GM04503 (cell line): ENCODE measurements at places on chromosomes 16 and 17.

DNA sequence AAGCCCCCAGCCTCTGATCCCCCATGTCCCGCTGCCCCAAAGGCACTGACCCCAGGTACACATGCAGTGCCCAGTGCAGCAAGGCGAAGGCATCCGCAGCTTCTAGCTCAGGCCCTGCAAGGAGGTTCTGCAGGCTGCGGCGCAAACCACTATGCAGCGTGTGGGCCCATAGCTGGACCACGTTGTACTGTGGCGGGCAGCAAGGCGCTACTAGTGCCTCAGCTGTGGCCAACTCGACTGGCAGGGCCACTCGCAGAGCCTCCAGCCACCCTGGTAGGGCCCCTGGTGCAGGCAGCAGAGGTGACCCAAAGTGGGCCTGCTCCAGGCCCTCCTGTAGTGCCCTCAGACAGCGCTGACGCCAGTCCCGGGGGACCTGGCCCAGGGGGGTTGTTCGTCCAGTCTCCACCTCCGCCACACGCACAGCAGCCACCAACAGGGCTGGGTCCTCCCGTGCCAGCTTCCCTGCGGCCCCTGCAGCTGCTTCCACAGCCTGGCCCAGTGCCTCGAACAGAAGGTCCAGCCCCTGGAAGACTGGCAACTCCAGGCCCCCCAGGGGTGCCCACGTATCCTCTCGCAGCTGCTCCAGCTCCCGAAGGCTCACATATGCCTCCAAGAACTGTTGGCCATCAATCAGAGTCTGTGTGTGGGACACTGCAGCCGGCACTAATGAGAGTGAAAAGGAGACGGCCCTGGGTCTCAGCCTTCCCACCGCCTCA, 2.6 kb downstream of the EXOC3L1 start:
- DNase-seq, result no peak

DNA sequence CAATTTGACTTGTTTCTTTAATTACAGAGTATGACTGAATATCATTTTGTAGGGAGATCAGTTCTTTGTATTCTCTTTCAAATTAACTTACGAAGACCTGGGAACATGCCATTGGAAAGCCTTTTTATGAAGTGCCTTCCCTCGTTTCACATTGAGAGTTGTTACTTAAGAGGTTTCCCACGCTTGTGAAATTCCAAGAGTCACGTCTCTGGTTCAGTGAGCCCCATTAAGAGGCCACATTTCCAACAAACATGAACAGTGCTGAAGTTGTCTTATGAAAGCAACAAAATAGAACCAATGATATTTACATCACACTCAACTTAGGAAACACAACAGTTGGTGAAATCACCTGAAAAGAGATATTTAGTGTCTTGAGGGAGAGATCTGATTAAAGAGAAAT, 334.1 kb downstream of the TOX3 start:
- no peak for DNase-seq

DNA sequence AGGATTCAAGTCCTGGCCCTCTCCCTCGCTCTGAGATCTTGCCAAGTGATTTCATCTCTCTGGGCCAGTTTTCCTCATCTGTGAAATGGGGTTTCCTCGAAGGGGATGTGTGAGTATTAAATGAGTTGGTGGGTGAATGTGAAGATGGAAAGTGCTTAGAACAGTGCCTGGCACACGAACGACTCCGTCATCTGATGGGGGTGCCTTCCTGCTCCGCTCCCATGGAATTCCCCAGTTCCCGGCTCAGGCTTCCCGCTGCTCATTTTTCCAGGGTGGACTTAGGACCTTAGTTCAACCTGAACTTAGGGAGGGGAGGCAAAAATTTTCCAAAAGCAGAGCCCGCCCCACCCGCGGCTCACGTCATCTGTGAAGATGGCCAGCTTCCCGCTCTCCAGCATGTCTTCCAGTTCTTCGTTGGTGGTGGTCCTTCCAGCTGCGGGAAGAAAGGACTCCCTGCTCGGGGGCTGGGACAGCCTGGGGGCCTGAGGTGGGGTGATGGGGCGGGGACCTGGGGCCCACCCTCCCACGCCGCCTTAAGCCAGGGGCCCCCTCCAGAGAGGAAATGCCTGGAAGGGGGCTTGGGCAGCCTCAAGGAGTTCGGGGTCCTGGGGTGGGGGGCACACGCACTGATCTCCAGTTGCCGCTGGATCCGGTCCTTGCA, 11.4 kb downstream of the HSD3B7 start:
- DNase-seq, result no peak

DNA sequence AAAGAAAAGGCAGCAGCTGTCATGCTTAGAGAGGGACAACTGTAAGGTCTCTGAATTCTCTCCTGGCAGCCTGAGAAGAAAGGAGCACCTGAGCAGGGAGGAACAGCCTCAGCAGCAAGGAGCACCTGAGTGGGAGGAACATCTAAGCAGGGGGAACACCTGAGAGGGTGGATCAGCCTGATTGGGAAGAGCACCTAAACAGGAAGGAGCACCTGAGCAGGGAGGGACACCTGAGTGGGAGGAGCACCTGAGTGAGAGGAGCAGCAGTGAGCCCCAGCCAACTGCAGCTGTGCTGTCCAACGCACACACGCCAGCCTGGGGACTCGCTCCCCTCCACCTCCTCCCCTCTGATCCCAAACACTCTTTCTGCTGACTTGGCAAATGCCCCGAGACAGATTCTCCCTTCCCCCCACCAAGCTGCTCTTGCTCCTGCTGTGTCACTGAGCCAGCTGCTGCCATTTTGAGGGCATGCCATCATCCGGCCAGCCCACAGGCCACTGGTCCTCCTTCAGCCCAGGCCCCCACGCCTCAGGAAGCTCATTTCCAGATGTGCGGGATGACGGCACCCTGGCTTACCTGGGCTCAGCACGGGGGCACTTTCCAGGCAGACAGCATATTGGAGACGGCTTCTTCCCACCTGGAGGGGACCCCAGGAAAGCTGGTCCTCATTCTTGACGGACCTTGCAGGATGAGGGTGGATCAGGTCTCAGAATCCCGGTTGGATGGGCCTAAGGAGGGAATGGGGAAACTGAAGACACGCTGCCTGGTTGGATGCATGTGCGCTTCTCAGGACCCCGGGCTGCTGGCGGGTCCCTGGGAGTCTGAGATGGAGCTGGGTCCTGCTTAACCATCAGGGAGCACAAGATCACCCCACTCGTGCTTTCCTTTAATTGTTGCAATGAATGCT, 57.7 kb upstream of the RBFOX3 start:
- no peak for DNase-seq

GRCh38 chr17:4604111-4604644, 19.8 kb downstream of the SMTNL2 start:
- no peak for DNase-seq

DNA sequence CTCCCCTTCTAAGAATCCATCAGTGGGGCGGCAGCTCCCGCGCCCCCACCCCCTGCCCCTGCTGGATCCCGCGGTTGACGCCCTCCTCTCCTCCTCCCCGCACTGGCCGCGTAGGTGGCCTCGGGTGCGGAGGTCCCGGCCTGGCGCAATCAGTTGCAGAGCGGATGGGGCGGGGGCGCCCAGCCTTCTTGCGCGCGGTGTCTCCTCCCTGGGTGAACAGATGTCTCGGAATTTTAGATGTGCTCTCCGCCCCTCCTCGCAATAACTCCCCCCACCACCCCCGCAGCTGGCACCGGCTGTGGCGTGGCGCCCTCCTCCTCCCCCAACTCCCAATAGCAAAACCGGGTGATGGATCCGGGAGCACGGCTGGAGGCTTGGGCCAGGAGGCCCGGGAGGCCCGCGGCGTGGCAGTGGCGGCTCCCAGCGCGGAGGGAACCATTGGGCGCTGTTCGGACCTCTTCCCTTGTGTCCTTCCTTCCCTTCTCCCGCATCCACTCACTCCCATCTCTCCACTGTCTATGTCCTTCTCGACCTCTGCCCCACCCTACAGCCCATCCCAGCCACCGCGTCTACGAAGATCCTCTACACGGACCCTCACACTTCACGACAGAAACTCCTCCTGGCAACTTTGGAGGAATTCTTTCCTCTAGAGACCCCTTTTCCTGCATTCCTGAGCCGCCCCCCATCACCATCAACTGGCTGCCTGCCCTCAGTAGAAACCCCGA, 11.0 kb downstream of the NEUROD2 start:
- DNase-seq, result no peak

GRCh38 chr17:57213180-57213825, 43.0 kb upstream of the MSI2 start:
- DNase-seq, result no peak

DNA sequence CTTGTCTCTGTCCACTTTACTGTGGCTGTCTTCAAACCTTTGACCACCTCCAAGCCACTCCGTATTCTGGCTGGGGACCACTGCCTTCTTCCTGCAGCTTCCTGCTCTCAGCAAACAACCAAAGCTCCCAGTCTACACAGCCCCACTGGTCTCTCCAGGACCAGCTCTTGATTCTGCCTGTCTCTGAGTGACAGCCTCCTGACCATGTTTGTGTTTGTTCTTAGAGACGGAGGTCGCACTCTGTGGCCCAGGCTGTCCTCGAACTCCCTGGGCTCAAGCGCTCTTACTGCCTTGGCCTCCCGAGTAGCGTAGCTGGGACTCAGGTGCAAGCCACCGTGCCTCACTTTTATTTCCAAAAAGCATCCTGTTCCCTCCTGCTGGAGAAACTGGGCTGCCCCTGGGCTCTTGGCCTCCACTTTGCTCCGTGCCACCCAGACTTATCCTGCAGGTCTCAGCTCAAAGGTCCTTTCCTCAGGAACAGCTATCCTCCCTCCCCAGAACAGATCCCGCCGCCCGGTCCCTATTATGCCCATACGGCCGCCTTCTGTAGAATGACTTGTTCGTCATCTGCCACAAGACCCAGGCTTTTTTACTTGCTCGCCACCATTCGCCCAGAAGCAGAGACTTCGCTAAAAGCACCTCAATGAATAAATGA, 9.1 kb downstream of the MNT start:
- no peak for DNase-seq

DNA sequence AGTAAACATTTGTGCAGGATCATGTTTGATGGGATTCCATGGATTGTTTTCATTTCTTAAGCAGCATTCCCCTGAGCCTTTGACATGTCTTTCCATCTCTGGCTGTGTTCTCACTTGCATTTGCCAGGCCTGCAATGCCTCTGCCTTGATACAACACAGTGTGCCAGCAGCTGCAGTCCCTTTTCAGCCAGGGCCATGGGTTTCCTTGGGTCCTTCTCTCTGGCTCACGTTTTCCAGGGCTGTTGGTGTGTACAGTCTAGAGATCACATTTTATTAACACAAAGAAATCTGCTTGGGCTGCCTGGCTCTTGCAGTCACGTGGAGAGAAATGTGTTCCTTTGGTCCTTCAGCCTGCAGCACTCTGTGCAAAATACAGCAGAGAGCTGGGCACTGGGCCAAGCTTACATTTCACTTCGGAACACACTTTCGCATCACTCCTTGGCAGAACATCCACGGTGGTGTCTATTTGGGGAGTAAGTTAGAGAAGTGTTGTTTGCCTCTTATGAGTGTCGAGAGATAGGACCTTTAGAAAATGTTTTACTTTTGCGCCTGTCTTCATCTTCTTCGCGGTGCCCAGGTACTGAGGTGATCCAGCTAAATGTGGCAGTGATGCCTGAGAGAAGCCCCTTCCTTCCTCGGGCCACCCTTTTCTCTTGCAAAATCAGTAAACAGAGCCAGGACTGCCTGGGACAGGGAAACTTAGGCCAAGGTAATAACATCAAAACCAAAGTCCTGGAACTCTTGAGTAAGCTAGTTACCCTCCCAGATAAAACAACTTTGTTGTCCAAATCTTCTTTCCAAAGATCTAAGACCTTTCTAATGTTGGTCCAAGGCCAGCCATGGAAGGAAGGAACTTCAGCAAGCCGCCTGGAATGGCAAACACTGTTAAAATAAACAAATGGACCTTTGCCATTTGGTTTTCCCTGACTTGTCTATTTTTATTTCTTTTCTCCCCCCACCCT, 20.9 kb downstream of the HLF start:
- no peak for DNase-seq

DNA sequence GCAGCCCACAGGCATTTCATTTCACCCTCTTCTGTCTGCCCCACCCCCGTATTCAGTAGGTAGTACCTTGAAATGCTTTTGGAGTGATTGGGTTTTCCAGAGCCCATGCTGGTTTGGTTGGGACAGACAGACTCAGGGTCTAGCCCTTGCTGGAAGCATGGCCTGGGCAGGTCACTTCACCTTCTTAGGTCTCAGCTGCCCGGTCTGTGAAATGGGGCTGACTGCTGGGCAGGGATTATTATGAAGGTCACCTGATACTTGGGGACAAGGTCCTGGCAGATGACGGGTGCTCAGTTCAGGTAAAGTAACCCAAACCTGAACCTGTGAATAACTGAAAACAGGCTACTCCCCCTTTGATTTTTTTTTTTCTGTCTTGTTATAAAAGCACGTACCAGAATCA, 116.0 kb downstream of the CLEC16A start:
- no peak for DNase-seq

GRCh38 chr17:79980246-79981043, 55.2 kb downstream of the TBC1D16 start:
- DNase-seq, result no peak

DNA sequence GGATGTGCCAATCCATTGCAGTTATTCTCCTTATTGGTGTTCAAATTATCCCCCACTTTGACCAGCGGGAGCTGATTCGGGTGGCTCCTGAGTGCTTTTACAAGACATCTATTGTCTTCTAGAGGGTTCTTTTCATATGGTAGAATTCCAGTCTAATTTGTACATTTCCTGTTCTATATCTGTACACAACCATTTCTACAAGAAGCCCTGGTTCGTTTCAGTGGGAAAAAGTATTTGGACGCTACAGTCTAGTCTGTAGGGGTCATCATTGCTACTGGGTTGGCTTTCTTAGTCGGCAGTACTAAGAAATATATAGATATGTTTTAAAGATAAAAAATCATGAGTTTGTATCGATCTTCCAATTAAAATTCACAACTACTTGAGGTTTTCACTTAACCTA, 262.6 kb downstream of the MAP2K6 start:
- DNase-seq, result no peak

- no peak for DNase-seq
These were observed 33.3 kb downstream of the PRKCB start for GRCh38 chr16:23869052-23869451.

GRCh38 chr17:29068818-29069217, 25.9 kb downstream of the PIPOX start:
- DNase-seq, result no peak

- DNase-seq, result no peak
These were observed 60.5 kb downstream of the SLC5A11 start for GRCh38 chr16:24906199-24906808.

DNA sequence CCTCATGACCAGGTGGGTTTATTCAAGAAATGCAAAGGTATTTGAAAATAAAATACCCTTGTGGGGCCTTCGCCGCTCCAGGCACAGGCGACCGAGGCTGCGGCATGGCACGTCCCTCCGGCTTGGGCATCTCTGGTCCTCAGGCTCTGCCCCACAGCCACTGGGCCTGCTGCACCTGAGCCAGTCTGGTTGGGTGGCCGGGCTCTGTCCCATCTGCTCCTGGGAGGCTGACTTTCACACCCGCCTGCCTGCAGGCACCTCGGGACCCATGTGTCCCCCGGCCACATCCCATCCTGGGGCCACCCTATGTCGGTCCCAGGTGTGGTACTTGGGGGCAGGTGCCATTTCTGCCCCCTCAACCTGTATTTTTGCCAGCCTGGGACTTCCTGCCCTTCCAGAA, 20.9 kb downstream of the OSBPL7 start:
- DNase-seq, result no peak

- no peak for DNase-seq
These were observed 550.5 kb downstream of the MAF start for GRCh38 chr16:79050063-79050462.
